Esophagus squamous epithelium (tissue), 5 donors: ENCODE measurements at places on chromosomes 5 and 9.

DNA sequence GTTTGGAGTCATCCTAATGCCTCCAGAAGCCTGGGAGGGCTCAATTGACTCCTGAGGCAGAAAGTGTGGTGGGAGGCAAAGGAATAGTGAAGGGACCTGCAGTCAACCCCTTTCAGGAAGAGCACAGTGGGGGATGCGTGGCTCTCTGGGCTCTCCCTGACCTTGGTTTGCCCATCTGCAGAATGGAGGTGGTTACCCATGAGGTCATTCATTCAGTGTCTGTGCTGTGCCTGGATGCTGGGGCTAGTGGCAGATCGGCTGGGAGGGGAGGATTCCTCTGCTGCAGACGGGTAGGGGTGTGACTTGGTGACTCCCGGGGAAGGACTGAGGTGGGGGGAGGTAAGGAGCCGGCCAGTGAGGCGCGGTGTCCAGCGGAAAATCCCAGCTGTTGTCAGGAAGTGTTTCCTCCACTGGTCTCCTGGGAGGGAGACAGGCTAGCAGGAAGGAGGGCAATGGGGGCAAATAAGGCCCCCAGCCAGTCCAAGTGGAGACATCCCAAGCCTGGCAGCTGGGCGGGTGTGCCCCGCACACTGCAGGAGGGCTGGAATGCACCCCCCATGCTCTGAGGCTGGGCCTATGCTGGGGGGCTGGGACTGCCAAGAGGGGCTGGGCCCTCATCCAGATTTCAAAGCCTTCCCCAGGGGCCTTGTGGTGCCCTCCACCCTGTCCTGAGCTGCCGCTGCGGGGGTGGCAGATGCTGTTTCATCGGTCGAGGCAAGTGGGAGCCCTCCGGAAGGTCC lies 10.9 kb downstream of the CXXC5 start:
- peaks cover 76% of the 10 kb centered on the region for H3K4me1 ChIP-seq
- peak overlapping the region; percentile 95 for H3K27ac ChIP-seq
- peak overlapping the region; percentile 48 for H3K4me3 ChIP-seq

- no peak overlapping the region for H3K4me3 ChIP-seq
- no peaks in the 10 kb centered on the region for H3K27me3 ChIP-seq
- no peak overlapping the region for H3K27ac ChIP-seq
- DNase-seq: no peak
Measured at GRCh38 chr9:17116400-17116837, 18.4 kb upstream of the CNTLN start.

DNA sequence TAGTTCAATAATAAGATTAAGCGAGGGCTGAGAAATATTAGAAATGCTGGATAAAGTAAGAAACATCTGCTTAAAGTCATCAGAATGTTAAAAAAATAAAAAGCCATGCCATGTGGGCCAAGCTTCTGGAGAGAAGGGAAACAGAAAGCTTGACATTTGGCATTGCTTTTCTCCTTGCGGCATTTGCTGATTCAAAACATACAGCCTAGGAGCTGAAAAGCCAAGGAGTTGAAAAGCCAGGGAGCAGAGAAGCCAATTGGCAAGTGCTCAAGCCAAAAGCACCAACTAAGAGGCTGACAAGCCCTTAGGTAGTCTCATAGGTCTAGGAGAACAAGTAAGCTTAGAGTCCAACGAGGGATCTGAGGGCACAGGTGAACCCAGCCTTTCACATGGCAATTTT lies 754.3 kb downstream of the TLE4 start:
- no peaks in the 10 kb centered on the region for H3K36me3 ChIP-seq
- no peak overlapping the region for H3K4me3 ChIP-seq
- no peak overlapping the region for H3K27ac ChIP-seq
- peaks cover 9% of the 10 kb centered on the region for H3K4me1 ChIP-seq

DNA sequence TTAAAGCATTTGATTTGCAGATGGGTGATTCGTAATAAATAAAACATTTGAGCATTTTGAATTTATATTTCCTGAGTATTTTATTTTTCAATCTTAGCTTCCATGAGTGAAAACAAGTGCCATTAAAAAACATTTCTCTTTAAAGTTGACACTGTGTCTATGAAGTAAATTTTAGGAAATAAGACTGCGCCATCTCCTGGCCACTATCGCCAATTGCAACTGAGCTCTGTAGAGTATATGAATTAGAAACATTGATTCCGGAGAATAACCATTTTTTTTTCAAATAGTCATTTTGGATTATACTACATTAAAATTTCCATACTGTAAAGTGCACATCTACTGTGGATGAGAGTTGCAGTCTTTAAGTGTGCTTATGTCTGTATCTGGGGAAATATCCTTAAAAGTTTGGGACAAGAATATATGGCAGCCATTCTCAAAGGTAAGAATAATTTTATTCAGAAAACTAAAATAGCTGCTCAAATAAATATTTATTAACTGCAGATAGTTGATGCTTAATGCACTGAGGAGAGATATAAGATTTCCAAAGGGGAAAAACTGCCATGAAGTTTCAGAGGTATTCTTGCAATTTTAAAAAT lies 5.9 kb downstream of the DMRTA1 start:
- no peaks in the 10 kb centered on the region for H3K36me3 ChIP-seq
- no peak overlapping the region for H3K27ac ChIP-seq
- H3K4me3 ChIP-seq: no peak overlapping the region
- peaks cover 4% of the 10 kb centered on the region for H3K4me1 ChIP-seq
- DNase-seq: no peak

- H3K27me3 ChIP-seq: no peaks in the 10 kb centered on the region
- no peak overlapping the region for H3K27ac ChIP-seq
- H3K4me1 ChIP-seq: peaks cover 19% of the 10 kb centered on the region
- no peak for DNase-seq
- no peak overlapping the region for H3K4me3 ChIP-seq
Measured at GRCh38 chr9:89678396-89679015, 73.7 kb downstream of the GADD45G start.

- no peaks in the 10 kb centered on the region for H3K36me3 ChIP-seq
- no peak overlapping the region for H3K4me3 ChIP-seq
- no peak overlapping the region for H3K27ac ChIP-seq
- peaks cover 58% of the 10 kb centered on the region for H3K27me3 ChIP-seq
- DNase-seq: no peak
- peaks cover 20% of the 10 kb centered on the region for H3K4me1 ChIP-seq
Measured at GRCh38 chr5:135437796-135438560, 9.2 kb downstream of the DCANP1 start.

- H3K36me3 ChIP-seq: no peaks in the 10 kb centered on the region
- no peak for DNase-seq
- no peak overlapping the region for H3K27ac ChIP-seq
- H3K4me1 ChIP-seq: peaks cover 12% of the 10 kb centered on the region
- no peaks in the 10 kb centered on the region for H3K27me3 ChIP-seq
Measured at GRCh38 chr9:88660611-88661010, 125.6 kb downstream of the NXNL2 start.
